ENCODE measurements at places on chromosomes 5 and 9.

GRCh38 chr9:20495098-20495497 is 127.2 kb downstream of the MLLT3 start:
- DNase-seq: no peak

DNA sequence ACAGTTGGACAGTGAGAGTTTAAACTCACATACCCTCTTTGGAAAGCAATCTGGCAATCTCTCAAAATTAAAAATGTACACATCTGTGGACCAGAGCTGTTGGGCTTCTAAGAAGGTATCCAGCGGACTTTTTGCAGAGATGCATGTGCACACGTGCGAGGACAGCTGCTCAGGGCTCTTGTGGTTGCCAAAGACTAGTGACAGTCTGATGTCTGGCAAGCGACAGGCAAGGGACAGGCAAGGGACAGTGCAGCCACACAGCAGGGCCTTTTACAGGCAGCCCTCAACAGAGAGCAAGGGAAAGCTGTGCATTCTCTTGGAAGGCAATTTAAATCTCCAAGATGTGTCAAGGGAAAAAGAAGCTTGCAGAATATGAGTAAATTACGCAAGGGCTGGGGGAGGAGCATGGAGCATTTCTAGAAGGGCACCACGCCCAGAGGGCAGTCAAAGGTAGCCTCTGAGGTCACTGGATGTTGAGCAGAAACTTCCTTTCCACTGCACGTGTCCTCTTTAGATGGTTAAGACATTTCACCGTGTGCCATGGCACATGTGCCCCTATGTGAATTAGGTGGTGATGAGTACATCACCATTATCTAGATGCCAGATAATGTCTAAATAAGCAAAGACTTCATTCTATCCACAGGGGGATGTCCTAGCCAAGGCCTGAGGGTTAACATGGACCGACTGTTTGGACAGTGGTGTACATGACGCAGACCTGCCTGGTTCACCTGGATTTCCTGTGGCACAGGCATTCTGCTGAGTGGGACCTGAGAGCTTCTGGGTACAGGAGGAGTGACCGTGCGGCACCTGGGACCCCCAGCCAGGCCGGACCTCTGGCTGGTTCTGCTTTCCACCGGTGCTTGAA is 9.1 kb downstream of the GFPT2 start:
- DNase-seq: peak; percentile 90

GRCh38 chr5:168261227-168261571 is 30.2 kb upstream of the WWC1 start:
- no peak for DNase-seq

DNA sequence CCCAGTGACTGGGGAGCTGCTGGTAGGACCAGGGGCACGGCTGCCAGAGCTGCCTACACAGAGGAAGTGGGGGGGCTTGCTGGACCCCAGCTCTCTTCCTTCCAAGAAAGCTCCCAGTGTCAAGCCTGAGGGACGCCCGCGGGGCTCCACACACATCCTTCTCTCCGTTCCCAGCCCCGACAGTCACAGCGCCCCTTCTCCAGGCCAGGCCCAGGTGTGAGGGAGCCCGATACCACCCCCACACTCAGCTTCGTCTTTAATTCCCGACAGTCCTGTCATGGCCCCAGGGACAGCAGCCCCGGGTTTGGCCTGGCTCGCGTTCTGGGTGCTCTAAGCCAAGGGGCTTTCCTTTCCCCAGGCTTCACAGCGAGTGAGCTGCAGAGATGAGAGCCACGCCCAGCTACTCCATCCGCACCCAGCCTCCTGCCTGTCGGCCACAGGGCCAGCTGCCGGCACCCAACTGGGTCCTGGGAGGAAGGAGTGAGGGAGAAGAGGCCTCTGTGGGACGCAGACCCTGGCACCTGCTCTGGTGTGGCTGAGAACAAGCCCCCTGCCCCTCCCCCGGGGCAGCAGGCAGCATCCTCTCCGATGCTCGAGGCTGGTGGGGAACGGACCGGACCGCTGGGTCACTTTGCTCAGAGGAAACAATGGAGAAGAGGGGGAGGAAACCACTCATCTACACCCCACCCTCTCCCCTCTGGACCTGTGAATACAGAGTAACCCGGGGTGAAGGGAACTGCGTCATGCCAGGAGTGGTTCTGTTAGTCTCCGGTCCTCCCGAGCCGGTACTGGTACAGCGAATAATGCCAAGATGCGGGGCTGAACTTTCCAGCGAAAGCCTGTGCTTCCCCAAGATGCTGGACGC is 53.9 kb upstream of the PHYKPL start:
- no peak for DNase-seq

- no peak for DNase-seq
These were observed 18.5 kb upstream of the TIMD4 start for GRCh38 chr5:156981481-156981880.

- peak; percentile 17 for DNase-seq
These were observed 30.5 kb upstream of the ADAM19 start for GRCh38 chr5:157606046-157606445.

Data from GM23248 (cell line).